Breast epithelium (tissue), 4 donors: ENCODE measurements at places on chromosomes 5 and 9.

DNA sequence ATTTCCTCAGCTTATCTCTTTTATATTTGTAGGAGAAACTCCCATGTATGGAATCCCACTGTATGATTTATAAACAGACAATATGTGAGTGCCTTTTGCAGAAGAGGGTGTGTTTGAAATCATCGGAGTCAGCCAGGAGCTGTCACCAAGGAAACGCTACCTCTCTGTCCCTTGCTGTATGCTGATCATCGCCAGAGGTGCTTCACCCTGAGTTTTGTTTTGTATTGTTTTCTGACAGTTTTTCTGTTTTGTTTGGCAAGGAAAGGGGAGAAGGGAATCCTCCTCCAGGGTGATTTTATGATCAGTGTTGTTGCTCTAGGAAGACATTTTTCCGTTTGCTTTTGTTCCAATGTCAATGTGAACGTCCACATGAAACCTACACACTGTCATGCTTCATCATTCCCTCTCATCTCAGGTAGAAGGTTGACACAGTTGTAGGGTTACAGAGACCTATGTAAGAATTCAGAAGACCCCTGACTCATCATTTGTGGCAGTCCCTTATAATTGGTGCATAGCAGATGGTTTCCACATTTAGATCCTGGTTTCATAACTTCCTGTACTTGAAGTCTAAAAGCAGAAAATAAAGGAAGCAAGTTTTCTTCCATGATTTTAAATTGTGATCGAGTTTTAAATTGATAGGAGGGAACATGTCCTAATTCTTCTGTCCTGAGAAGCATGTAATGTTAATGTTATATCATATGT lies 18.0 kb upstream of the CTSL start:
- no peak for DNase-seq

DNA sequence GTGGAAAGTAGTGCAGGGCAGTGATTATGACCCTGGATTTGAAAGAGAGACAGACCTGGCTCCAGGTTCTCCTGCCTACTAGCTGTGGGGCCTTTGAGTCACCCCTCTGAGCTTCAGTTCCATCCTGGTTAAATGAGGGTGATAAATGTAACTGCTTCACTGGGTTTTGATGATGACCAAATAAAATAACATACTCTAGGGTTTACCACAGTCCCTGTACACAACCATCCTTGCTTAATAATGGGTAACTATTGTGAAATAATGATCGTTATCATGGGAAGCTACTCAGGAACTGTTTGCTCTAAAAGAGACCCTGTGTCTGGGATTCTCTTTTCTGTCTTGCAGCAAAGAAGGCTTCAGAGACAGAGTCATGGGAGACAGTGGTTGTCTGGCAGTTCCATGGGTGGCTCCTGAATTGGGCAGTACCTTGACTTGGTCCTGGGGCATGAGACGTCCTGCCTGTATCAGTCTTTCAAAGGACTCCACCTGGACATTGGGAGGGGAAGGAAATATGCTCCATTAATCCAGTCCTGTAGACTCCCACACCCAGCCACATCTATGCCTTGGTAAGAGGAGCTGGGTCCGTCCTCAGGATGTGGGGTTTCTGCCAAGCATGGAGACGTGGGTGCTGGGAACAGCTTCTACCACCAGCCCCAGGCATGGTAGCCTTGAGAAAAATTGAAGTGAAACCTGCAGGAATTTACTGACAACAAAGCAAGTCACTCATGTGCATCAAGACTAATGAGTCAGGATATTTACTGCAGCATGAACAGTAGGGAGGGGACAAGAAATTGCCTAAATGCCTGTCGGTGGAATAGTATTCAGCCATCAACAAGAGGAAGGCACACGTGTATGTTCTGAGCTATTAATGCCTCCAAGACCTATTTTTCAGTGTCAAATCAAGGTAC lies 23.4 kb downstream of the AKNA start:
- no peak for DNase-seq

DNA sequence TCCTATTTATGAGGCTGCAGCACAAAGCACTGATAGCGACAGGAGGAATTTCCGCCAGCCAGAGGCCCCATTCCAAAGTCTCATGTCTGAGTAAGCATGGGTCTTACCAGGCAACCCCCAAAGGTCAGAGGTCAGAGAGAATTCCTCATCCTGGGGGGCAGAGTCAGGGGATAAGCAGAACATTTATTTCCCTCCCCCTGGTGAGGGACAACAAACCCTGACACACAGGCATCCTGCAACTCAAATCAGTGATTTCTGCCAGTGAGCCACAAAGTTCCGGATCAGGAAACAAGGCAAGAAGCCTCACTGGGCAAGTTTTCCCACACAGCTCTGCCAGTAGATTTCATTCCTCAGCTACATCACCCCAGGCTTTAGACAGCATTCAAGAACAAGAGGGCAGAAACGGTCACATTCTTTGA lies 37.0 kb downstream of the ADAMTS12 start:
- DNase-seq, result no peak

DNA sequence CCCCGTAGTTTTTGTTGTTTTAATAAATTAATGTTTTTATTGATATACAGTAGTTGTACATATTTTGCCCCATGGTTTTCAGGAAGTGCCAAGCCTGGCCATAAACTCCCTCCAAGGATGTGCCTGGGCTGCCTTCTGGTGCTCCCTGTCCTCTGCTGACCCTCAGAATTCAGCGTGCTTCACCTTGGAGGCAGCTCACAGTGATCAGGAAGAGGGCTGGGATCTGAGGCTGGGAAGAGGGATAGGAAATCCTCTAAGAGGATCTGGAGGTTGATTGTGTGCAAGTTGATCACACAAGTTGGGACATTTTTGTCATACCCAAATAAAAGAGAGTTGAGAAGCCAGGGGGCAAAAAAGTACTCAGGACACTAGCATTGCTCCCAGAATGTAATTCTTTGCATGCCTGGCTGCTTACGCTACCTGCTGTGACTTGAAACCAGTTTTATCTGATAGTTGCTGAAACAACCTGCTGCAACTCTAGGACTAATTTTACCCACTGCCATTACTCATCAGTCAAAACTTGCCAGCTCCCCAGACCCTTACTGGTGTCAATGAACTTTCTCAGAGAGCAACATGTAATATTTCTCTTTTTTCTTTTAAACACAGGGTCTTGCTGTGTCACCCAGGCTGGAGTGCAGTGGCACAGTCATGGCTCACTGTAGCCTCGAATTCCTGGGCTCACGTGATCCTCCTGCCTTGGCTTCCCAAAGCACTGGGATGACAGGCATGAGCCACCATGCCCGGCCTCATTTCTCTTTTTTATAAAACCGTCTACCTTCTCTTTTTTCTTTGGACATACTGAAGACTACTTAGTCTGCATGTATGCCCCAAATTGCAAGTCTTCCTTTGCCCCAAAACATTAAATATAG lies 29.0 kb downstream of the PDE6A start:
- no peak for DNase-seq

DNA sequence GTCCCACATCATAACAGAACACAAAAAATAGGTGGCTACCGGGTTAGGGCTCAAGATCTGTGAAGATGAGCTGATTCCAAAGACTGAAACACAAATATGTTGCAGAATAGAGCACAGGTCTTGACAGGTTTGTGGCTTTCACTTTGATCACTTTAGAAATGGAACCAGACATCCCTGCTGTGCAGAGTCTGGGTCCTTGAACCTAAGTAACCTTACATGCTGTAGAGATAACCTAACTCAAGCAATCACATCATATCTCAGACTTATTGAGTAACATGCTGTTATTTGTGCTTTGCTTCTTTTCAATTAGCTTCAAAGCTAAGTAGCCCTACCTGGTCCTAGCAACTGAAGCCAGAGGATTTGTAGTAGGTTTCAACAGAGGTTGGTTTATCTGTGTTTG lies 24.3 kb downstream of the FBXW2 start:
- no peak for DNase-seq

- DNase-seq, result no peak
Measured at GRCh38 chr5:14628346-14628745, 36.2 kb upstream of the OTULIN start.

DNA sequence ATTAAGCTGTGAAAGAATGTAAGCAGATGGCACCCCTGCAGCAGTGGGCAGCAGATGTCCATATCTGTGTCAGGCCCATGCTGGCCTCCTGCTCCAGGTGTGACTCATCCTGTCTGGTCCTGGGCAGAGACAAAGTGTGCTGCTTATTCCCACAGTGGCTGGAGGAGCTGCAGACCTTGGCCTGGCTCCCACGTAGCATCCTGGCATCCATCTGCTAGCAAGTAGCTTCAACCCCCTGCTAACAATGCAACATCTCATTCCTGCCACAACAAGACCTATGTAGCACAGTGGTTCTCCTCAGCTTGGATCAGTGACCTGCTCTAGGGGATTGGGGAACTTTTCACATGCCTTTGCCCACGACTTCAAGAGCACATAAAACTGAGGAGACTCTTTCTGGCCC lies 126.4 kb upstream of the SLC12A2 start:
- DNase-seq, result peak; percentile 75
